ENCODE measurements at places on chromosomes 6 and 20.

- no peak for DNase-seq
Observed at GRCh38 chr6:144063246-144063743, 32.1 kb downstream of the SF3B5 start.

DNA sequence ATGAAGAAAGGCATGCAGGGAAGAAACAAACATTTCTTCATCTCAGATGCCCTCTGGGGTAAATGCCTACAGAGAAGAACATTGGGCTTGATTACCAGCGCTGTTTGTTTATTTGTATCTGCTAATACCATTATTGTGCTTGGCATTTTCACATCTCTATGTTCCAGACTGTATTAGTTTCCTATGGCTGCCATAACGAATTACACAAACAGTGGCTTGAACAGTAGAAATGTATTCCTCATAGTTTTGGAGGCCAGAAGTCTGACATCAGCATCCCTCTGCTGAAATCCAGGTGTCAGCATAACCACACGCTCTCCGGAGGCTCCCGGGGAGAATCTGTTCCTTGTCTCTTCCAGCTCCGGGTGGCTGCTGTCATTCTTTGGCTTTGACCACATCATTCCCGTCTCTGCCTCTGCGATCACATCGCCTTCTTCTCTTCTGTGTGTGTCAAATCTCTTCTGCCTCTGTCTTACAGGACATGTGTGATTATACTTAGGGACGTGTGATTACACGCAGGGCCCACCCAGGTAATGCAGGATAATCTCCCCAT lies 241.6 kb upstream of the SUPT3H start:
- no peak for DNase-seq

- DNase-seq, result no peak
Observed at GRCh38 chr6:134741200-134741536, 208.7 kb downstream of the ALDH8A1 start.

DNA sequence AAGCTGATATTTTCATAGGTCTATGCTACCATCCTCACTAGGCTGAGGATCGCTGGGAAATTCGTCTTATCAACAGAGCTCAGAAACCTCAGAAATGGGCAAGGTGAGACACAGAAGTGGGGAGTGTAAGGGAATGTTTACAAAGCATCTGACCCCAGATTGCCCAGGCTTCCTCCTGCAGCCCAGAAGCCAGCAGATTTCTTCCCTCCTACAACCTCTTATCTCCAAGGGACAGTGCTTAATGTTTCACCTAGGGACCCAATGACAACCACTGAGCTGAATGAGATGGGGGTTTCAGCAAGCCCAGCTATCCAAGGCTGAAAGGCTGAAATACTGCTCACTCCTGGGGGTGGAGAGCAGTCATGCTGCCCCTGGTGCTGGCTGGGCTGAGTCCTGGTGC lies 52.4 kb upstream of the TBC1D7 start:
- no peak for DNase-seq

DNA sequence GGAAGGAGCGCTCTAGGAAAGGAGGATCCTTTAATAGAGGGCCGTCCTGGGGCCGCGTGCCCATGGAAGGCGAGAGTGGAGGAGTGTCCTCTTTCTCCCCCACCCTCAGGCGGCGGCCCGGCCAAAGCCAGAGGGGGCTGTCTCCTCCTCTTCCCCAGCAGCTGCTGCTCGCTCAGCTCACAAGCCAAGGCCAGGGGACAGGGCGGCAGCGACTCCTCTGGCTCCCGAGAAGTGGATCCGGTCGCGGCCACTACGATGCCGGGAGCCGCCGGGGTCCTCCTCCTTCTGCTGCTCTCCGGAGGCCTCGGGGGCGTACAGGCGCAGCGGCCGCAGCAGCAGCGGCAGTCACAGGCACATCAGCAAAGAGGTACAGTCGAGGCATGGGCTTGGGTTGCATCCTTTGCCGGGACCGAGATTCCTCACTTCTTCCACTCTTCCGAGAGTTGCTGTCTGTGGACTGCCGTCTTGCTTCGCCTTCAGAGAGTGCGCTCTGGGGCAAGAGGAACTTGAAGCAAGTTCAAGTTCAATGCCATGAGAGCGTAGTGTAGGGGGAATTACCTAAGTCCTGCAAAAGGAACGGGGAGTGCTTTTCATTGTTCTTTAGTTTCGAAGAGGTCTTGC lies at the start of gene LAMA2:
Gene LAMA2 (plus strand): TSS at position 148 of the 621 bp plus-strand sequence. CDS start 108 bp downstream, at position 256.
- no peak for DNase-seq

DNA sequence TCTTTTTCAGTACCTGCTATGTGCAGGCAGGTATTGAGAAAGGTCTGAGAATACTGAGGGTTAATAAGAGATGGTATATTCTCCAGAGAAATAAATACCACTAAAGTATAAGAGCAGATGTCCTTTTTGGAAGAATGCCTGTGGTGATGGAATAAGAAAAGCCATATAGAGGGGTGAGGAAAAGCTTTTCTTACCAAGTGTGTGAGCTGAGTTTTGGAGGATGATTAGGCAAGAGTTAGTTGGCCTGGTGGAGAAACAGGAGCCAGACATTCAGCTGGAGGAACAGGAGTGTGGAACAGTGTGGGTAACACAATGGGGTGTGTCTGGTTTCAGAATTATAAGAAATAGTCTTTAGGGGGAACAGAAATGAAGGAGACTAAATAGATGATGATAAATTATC lies 19.9 kb downstream of the ZNF451 start:
- no peak for DNase-seq

GRCh38 chr6:147642458-147642857 lies 134.0 kb downstream of the SAMD5 start:
- no peak for DNase-seq

- no peak for DNase-seq
Observed at GRCh38 chr20:53163486-53163885, 191.3 kb downstream of the TSHZ2 start.

- no peak for DNase-seq
Observed at GRCh38 chr6:168045141-168045691, 33.8 kb downstream of the FRMD1 start.

DNA sequence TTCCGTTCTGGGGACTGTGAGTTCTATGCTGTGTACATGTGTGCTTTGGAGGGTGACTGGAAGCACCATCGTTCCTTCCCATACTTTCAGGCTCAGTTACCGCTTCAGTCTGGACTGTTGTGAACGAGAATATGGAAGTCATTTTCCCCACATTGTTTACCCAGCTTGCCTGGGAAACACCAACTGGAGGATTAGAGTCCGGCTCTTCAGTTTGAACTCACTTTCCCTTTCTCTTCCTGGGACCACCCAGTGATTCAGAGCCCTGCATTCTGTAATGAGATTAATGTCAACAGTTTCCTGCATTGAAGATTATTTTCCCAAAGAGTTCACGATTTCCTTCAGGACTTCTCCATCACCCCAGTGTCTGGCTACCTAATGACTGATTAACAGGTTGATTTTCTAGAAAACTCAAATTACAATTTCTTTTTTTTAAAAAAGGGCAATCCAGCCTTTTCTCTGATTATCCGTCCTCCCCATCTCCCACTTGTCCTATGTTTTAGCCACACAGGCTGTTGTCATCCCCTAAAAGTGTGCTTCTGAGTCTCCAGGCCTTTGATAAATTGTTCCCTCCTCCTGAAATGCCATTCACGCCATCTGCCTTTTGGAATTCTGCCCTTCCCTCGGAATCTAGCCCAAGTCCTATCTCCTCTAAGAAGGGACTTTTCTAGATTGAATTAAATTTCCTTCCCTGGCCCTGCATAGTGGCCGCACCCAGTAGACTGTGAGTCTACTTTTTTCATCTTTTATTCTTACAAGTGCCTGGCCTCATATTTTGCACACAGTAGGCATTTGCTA lies 3.3 kb upstream of the TAGAP start:
- no peak for DNase-seq

DNA sequence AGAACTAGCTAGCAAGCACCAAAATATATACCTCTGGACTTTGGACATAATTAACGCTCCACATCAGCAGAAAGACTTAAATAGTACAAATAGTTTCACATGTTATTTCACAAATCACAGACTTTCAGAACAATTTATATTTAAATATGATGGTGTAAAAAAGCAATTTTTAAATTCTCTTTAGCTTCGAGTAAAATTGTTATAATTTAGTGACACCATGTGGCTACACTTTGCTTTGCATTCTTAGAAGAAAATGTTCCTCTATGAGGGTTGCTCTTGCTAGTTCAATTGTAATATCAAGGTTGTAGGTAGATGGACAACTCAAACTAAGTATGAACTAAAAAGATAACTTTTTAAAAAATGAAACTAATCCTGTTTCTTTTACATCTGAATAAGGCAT lies 69.0 kb downstream of the BTBD9 start:
- DNase-seq, result no peak

- DNase-seq, result no peak
Observed at GRCh38 chr6:67888886-67889681, 746.0 kb upstream of the ADGRB3 start.

- DNase-seq, result peak; percentile 44
Observed at GRCh38 chr20:50580016-50580747, 70.0 kb downstream of the PTPN1 start.

GRCh38 chr6:167920165-167920564 lies 77.3 kb upstream of the KIF25 start:
- DNase-seq, result no peak

GRCh38 chr20:41050361-41051008 lies 21.9 kb downstream of the TOP1 start:
- no peak for DNase-seq

DNA sequence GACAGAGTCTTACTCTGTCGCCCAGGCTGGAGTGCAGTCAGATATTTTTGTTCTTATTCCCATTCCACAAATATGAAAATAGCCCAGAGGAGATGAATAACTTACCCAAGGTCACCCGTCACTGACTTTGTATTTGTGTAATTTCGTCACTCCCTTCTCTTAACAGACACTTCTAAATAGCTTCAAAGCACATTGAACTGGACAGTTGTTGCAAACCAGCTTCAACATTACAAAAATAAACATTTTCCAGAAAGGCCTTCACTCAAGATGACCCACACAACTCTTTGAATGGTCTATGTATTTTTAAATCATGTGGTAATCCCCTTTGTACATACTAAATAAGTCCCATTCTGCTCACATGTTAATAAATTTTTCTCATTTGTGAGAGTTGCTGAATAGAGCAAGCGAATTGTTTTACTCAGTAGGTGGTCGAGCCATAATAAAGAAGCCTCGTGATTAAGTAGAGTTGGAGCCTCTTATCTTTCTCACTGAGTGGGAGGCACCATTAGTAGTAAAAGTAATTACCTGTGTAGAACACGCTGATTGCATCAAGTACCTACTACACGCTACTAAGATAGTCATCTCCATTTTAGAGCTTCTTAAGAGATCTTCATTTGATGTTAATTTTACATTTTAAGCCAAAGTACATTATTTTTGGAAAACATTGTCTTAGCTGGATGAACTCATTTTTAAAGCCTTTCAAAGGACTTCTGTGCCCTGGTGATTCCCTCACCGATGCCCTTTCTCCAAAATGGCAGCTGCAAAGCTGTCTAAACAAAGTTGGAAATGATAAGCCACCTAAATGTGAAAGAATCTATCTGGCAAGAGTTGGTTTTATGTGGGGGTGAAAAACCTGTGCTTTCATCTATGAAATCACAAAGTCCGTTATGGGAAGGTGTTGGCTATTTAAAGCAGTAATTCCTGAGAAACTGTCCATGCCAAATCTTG lies 110.0 kb downstream of the TSHZ2 start:
- DNase-seq, result no peak

DNA sequence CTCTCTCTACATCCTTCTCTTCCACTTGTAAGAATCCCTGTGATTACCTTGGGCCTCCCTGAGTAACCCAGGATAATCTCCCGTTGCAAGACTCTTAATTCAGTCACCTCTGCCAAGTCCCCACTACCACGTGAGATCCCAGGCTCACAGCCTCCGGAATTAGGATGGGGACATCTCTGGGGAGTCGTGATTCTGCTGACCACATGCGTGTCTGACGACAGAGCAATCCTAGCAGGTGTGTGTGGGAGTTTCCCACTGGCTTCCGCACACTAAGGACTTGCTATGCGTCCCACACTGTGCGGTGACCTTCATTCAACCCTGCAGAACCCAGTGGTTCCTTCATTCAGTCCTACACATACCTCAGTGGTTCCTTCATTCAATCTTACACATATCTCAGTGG lies 11.9 kb downstream of the CDH4 start:
- no peak for DNase-seq

DNA sequence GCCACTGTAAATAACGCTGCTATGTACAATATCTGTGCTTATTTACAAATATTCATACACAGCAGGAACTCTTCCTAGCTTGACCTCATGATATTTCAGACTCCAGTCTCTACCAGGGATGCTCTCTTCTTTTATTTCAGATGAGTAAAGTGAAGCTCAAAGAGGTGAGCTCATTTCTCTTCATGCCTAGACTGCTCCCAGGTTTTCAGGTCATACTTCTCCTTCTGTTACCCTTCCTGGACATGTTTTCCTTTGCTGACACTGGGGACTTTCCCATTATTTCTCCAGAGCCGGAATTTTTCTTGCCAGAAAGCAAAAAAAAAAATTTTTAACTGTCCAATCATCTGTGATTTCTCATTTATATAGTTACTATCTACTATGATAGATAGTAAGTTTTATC lies 147.2 kb upstream of the DST start:
- no peak for DNase-seq

DNA sequence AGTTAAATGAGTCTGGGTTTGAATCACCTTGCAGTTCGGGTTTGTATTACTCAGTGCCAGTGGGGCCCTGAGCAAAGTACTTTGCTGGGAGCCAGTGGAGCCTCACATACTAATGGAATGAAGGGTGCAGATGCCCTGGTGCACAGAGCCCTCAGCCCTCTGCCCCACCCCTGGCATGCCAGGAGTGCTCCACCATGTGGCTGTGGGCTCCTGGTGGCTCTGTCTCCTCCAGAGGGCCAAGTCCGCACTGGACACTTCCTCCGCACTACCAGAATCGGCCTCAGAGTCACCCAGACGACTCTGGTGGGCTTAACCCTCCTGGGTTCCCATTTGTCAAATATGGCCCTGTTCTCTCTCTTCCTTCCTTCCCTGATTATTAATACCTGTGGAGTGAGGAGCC lies 94.0 kb downstream of the STK35 start:
- no peak for DNase-seq

DNA sequence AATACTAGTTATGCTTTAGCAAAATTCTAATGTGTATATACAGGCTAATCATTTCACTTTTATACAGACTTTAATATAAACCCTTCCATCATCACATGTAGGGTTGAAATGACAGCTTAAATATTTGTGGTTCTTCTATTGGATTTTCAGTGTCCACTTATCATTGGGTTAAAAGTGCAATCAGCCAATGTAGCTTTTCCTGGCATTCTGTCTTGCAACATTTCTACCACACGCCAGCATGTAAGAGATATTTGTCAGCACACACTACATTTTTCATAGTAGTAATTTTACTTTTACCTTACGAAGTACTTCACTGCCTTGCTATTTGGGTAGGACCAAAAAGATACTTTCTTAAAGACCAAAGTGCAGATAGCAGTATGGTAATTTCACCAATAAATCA lies 252.0 kb downstream of the TBX18 start:
- no peak for DNase-seq

GRCh38 chr20:38224531-38224930 lies 36.0 kb downstream of the KIAA1755 start:
- no peak for DNase-seq

DNA sequence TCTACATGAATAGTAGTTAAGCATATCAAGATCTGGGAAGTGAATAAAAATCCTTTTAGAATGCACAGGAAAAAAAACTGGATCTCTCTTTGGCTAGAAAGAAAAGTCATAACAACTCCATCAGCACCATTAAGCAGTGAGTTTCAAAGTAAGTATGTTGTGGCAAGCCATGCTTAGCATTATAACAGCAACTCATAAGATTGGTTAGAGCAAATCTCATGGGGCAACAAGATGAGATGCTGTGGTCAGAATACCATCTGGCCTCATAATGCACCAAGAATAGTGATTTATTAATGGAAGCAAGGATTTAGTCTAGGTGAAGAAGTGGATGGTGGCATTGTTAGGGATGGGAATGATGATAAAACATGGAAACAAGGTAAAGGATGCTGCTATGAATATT lies 159.4 kb downstream of the PHF3 start:
- no peak for DNase-seq

GRCh38 chr20:31440012-31440659 lies at the start of gene DEFB123:
Gene DEFB123, plus strand, starts transcription at chr20:31440632. Its CDS starts 67 bp downstream, at chr20:31440699.
- no peak for DNase-seq

All from activated CD4-positive, alpha-beta T cell treated with anti-CD3 and anti-CD28 coated beads, Interleukin-2, amount 50 U/mL, for 4 hours (primary cell).